Stimulated activated CD8-positive, alpha-beta memory T cell treated with anti-CD3 and anti-CD28 coated beads, Interleukin-15, amount 100 ng/mL, for 1 hour (primary cell): ENCODE measurements at places on chromosomes 4 and X.

- no peak for DNase-seq
Observed at GRCh38 chrX:46461660-46462191, 83.5 kb downstream of the ZNF674 start.

GRCh38 chr4:98626350-98626749 is 32.1 kb downstream of the TSPAN5 start:
- no peak for DNase-seq

DNA sequence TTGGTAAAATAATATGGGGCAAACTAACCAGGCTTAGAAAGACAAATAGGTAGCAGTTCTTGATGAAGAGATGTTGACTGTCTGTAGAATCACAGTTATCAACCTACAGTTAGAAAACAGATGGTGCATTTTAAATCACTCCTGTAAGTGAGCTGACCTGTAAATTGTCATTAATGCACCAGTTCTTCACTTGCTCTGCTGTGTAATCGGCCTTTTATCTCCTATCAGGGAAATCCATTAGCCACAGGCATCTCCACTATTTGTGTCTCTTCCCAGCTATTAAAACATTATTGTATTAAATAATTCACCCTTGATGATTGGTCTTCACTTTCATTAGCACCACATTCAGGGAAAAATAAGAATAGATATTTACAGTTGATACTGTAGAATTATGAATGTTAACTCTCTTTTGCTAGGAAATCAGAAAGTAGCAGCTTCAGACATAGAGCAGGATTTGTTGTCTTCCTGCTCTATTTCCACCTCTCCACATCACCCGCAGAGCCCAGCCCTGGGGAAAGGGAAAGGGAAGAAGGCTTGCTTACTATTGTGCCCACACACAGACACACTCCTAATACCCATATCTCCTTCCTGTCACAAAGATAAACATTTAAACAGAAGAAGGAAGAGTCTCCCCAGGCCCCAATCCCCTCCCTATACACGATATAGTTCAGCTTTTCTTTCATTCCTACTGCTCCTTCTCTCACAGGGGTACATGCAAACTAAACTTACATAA is 97.1 kb downstream of the REELD1 start:
- DNase-seq = no peak

- no peak for DNase-seq
Observed at GRCh38 chr4:114558446-114559020, 40.1 kb upstream of the UGT8 start.

DNA sequence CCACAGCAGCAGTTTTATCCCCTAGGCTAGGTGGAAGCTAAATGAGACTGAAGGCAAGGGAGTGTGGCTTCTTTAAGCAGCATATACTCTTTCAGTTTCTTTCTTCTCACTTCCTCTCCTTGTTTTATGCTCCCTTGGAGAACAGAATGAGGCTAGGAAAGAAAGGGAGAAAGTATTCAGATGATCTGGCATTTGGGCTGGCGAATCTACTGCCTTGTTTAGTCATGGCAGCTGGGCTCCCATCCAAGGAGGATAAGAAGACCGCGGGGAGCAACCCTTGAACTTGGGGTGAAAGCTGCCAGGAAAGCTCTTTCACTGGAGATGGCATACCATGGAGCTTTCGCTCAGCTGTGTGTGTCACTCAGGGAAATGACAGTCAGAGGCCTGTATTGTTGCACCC is 72.1 kb downstream of the ARHGEF38 start:
- DNase-seq = no peak

GRCh38 chr4:151692821-151693673 is 67.8 kb downstream of the GATB start:
- no peak for DNase-seq

DNA sequence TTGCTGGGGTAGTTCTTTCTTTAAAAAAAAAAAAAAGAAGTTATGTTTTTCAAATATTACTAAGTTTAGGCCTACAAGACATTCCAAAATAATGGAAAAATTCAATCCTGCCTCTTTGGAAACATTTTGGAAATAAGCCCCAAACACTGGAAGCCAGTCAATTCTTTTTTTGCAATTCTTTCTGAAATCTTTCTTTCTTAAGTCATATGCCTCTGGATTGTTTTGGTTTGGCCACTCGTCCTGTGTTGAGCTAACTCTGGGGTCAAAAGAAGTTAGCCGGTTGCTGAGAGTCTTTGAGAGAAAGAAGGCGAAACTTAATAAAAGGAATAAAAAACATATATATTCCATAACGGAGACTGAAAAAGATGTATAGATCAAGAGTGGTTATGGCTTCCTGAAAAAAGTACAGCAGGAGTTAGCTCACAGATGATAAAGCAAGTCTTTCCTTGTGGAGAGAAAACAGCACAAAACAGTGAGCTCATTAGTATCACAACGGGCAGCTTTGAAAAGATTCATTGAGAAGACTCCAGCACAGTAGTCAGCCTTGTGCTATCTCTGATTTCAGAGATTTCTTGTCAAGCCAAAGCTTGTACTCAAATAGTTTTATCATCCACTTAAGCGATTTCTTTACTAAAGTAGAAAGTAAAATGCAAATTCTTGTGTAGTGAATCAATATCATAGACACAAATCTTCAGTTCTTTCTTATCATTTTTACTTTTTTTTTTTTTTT is 64.8 kb downstream of the PLS3 start:
- no peak for DNase-seq

- DNase-seq = no peak
Observed at GRCh38 chr4:183260491-183261151, 59.5 kb downstream of the CLDN22 start.

GRCh38 chrX:39823854-39824253 is 273.9 kb downstream of the BCOR start:
- no peak for DNase-seq

DNA sequence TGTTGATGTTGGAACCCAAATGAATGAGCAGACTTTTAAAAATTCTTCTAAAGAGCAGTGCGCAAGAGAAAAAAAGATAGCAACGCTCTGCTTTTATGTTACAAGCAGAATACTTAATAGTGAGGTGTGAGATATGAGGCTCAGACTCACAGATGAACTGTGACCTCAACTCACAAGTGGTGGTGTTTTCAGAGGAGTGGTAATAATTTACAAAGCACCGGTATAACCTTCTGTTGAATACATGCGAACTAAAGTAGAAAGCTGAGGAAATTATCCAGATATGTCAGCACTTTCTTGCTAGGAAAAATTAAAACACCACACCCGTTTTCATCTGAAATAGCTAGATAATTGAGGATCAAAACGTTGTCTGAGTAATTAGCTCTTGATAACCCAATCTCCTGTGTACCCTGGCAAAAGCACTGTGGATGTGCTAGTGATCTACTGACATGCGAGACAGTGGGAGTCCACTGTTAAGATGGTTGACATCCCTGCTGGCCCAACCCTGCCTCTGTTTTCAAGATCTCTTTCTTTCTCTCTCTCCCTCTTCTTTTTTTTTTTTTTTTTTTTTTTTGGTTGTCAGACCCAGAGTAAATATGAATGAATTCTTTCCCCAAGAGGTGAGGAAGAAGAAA is 6.9 kb upstream of the TLL1 start:
- DNase-seq = no peak

- DNase-seq = no peak
Observed at GRCh38 chr4:51833236-51833635, 9.7 kb upstream of the DCUN1D4 start.

GRCh38 chr4:126742048-126742447 is 890.7 kb upstream of the INTU start:
- no peak for DNase-seq

DNA sequence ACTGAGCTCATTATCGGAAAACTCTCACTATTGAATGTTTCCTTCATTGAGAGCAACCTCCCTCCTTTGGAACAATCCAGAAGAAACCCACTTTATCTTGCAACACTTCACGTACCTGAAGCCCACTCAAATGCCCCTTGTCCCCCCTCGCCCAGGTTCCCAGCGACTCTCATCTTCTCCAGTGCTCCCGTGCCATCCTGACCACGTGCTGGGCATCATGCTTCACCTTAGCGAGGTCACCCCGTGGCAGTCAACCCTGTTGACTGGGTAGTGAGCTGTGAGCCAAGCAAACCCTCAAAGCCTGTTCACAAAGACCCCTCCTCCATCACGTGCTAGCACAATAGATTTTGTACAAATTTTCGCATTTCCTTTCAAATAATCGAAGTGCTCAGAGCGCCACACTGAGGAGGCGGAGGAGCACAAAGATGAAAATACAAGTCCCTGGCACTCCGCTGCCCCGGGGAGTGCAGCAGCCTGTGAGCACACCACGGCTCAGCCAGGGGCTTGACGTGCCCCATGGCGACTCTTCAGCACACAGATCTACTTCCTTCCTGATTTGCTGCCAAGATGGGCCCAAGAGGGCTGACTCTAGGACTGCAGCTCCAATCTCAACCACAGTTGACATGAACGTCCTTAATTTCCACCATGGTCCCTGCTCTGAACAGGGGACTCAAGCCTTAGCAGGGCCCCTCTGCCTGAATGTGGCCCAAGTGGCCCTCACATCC is 15.6 kb downstream of the PDZD4 start:
- no peak for DNase-seq

GRCh38 chrX:42869659-42870476 is 91.9 kb upstream of the PPP1R2C start:
- DNase-seq = no peak

- DNase-seq = no peak
Observed at GRCh38 chrX:72304877-72305276, 837 bp downstream of the CITED1 start.
